Breast epithelium (tissue), 4 donors: ENCODE measurements at places on chromosomes 5 and 9. TPM values are rescaled to one million over a fixed set of nuclear protein-coding genes. Genes with fewer than 3 reads are reported as not detected.

GRCh38 chr5:73378765-73379164 is 69.8 kb downstream of the FOXD1 start:
- DNase-seq: no peak

SNCB gene
- not detected for total RNA-seq

DNA sequence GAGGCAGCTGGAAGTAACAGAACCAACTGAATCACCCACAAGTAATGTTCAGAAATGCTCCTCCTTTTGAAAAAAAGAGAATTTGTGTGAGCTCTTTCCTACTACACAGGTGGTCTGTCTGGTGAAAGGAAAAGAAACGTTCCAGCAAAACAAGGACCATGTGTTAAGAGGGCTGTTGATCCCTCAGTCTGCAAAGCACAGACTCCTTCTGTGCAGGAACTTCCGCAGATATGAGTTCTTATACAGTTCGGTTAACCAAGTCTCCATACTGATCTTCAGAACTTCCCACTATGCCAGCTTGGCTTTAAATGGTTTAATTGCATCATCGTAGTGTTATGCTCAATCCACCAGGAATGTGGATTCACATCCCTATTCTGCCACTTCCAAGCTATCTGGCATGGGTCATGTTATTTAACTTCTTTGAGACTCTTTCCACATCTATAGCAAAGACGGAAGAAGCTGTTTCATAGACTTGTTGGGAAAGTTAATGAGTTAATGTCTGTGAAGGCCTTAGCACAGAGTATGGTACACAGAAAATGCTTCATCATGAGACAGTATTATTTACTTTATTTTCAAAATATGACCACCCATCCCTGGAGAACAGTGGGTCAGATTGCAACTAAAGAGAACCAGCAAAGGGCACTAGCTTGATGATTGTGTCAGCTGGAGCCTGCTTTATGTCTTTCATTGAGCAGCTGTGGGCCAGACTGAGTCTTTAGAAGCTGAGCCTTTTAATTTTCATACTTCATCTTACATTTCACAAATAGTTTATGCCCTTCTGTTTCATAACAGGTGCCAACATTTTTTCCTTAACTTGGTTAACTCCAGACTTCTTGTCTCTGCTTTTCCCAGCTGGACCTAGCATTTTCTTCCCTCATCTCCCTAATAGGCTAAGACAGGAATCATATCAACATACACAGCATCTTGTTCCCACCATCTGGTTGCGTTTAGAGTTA is 89.9 kb downstream of the MAMDC2 start:
- no peak for DNase-seq

DNA sequence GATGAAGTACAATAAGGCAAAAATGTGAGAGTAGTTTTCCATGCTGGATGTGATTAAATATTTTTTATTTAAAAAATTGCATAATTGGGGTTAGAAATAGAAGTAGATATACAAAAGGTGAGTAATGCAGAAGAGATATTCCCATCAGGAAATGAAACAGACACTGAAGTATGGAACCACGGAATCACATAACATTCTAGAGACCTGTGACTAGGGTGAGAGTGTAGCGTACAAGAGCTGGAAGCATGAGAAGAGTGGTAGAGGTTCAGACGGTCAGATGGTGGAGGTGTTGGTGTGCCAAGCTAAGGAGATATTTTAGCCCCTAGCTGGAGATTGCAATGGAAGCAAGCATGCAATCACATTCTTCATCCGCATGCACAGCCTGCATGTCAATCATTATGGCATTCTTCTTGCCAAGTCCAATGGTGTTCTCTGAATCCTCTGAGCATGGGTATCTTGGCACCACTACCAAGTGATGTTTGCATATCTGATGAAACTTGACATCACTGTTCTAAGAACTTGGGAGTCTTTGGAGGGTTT is 587.8 kb downstream of the PSAT1 start:
- no peak for DNase-seq

SNX30 gene
- total RNA-seq: 18.7 TPM
